ENCODE measurements at places on chromosomes 7 and 10.

DNA sequence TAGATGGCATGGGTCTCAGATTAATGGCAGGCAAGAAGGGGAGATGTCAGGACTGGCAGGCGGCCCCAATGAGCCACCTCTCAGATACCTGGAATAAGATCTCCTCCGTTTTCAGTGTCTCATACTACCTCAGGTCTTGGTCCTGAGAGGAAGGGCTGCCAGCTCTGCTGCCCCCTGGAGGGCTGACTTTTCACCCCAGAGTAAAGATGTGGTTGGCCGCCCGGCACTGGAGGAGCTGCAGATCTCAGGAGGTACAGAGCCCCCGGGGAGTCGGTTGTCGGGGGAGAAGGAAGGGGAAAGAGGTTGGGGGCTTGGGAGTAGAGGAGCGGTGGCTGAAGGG, 642 bp upstream of the COL13A1 start:
- DNase-seq = peak; percentile 18

DNA sequence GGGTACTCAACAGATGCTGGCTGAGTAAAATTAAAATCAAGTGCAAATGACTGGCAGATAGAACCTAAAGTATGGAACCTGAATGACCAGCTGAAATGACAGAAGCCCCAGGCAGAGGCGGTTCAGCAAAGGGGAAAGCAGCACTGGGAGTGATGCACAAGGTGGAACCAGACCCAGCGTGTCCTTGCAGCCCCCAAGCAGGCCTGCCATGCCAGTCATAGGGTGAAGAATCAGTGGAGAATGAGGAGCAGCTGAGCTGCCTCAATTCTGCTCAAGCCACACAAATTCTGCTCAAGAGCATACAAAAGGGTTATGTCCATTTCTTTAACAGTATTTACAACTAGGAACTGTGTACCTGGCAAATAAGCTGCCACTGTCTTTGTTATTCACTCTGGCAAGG, 8.7 kb downstream of the ACTR1A start:
- no peak for DNase-seq

DNA sequence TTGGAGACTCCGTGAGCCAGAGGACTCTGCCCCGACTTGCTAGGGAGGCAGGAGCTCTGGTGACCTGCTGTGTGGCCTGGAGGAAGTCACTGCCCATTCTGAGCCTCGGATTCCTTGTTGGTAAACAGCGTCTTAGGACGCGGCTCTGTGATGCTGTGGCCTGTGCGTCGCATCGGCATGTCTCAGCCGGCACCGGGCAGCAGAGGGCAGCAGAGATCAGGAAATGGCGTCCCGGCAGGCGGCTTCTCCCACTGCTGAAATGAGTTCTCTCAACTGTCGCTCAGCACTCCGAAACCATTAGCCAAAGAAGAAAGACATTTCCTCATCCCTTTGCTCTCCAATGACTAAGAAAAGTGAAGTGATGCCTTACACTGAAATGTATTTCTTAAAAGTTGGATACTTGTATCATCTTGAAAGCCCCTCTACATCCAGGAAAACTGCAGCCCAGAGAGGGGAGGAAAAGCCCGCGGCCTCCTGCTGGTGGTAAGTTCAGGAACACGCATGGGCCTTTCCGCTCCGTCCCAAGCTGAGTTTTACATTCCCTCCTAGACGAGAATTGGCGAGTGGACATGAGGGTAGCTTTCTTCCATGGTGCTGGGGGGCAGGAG, 91.7 kb downstream of the WDR11 start:
- peak; percentile 87 for DNase-seq

DNA sequence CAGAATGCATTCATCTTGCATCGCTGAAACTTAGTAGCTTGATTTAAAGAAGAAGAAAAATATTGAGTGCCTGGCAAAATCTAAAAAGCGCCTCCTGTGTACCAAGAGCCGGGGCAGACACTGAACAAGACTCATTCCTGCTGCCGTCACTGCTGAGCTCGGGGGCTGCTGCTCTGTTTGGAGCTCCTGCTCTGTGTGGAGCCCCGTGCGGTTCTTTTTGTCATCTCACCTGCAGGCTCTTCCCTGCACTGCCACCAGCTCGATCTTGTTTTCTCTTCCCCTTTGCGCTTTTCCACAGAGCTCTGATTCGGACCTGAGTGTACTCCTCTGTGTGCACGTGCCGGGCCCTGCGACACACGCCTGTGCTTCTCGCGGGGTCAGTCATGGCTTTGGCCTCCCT, 462.1 kb upstream of the DPP6 start:
- no peak for DNase-seq

GRCh38 chr10:12588091-12588860, 238.9 kb downstream of the CAMK1D start:
- DNase-seq = no peak

DNA sequence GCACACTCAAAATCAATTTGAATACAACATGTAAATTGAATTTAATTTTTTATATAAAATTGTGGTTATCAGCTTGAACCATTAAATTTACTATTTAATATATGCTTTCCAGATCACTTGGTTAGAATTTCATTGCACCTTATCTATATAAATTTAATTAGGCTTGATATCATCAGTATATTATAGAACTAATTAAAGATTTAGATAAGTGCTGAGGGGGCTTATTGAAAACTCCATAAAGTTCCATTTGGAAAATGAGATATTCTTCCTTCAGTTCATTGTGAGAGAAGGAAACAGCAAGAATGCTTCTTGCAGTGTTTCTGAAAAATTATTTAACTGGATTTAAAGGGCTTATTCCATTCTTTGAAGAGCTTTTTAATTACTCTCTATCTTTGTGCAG, 85.7 kb upstream of the LRGUK start:
- no peak for DNase-seq

GRCh38 chr10:46240684-46241565, 45.9 kb upstream of the ANTXRL start:
- no peak for DNase-seq

GRCh38 chr7:15801041-15801440, 114.6 kb upstream of the MEOX2 start:
- no peak for DNase-seq

DNA sequence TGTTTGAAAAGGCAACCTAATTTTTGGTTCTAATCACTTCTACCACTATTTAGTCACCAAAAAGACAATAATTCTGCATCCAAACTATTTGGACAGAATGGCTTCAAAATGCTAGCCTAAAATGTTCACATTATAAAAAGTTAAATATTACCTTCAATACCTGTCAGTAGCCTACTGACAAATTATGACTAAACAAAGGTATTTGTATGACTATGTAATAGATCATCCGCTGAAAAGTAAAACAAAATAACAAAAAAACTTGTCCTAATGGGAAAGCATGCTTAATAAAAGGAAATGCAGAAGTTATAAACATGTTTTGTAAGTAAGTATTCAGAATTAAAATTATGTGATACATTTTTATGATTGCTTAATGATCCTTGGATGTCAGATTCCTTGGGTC, 36.6 kb downstream of the CD36 start:
- DNase-seq = no peak

DNA sequence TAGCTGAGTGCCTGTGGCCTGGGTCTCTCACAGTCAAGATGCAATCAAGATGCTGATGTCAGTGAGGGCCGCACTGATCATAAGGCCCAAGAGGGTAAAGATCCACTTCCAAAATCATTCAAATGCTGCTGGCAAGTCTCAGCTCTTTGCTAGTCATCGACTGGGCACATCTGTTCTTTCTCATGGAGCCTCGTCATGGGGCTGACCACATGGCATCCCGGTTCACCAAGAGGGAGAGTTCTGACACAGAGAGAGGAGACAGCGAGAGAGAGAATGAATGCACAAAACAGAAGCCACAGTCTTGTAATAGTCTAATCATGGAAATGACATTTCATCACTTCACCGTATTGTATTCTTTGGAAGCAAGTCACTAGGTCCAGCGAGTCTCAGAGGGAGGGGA, 1067.5 kb upstream of the C7orf33 start:
- no peak for DNase-seq

- no peak for DNase-seq
These were observed 14.2 kb downstream of the CLRN3 start for GRCh38 chr10:127878475-127879055.

- DNase-seq = no peak
These were observed 31.9 kb upstream of the OPTN start for GRCh38 chr10:13068071-13068470.

- DNase-seq = no peak
These were observed 563 bp upstream of the COA1 start for GRCh38 chr7:43729924-43730248.

- no peak for DNase-seq
These were observed 40.9 kb downstream of the NSUN6 start for GRCh38 chr10:18610517-18610916.

GRCh38 chr10:71888623-71889387, 37.8 kb upstream of the PSAP start:
- peak; percentile 65 for DNase-seq

GRCh38 chr7:129951226-129952085, 1.3 kb downstream of the UBE2H start:
- DNase-seq = peak; percentile 55

GRCh38 chr7:47543714-47544113, 38.2 kb downstream of the TNS3 start:
- no peak for DNase-seq

- no peak for DNase-seq
These were observed 14.2 kb upstream of the FOXK1 start for GRCh38 chr7:4667776-4668509.

DNA sequence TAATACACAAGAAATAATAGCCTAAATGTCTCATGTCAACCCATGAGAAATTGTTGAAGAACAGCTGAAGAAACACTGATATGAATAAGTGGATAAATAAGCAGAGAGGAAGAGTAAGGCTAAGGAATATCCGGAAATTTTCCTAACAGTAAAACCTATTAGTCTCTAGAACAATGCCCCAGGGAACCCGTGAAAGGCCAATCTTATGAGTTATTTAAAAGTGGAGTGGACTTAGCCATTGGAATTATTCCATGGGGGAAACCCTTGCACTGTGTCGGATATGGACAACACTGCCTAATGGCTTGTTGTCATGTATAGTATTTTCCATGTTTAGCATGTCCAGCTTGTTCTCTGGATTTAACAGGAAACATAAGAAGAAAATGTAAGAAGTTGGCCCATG, 217.2 kb upstream of the PLXNA4 start:
- no peak for DNase-seq

DNA sequence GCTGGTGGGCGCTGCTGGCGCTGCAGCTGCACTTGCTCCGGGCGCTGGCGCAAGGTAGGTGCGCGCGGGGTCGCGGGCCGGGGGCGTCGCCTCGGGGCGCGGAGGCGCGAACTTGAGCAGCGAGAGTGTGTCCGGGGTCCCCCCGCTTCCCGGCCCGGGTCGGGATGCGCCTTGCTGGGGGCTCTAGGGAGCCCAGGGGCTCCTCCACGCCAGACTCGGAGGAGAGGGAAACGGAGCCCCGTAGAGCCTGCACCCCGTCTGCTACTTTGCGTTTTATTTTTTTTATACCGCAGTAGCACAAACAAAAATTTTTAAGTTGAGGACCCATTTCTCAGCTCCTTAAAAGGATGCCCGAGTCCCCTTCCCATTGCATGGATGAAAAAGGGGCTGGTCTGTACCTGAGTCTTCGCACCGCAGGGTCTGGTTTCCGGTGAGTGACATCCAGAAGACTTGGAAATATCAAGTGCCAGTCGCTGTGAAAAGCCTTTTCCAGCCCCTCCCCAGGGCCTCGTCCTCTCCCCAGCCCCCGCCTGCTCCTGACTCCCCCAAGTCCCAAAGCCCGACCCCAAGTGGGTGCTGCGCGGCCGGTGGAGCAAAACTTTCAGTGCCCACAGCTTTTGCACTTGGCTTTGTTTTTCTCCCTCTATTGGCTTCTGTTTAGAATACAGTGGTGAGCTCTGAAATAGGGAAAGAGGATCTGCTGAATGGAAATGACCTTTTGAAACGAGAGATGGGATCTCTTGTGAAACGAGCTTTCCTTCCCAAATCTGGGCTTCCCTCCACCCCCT, 973 bp downstream of the SDK1 start:
- DNase-seq = no peak

DNA sequence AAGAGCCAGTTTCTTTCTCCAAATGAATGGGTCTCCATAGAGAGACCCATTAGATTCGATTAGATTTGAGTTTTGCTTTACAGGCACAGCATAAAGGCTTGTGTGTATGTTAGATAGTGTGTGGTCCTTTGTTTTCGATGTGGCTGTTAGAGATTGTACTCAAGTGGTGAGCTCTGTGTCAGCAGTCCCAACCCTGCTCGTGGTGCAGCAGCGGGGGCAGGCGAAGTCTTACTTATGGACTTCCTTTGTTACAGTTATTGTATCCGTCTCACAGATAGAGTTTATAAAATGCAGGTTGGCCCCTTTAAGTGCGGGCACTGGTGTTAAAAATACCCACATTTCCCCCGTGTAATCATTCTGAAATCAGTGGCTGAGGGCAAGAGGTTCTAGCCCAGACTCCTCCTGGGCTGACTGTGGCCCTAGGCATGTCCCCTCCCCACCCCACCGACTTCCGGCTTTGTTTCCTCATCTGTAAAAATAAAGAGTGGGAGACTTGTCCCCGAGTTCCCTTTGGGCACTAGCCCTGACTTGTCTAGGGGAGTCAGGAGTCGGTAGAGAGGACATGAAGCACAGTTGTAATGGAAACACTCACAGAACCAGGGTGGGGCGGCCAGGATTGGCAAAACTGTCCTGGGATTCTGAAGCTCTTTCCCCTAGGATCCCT, 28.6 kb downstream of the MTURN start:
- peak; percentile 76 for DNase-seq

DNA sequence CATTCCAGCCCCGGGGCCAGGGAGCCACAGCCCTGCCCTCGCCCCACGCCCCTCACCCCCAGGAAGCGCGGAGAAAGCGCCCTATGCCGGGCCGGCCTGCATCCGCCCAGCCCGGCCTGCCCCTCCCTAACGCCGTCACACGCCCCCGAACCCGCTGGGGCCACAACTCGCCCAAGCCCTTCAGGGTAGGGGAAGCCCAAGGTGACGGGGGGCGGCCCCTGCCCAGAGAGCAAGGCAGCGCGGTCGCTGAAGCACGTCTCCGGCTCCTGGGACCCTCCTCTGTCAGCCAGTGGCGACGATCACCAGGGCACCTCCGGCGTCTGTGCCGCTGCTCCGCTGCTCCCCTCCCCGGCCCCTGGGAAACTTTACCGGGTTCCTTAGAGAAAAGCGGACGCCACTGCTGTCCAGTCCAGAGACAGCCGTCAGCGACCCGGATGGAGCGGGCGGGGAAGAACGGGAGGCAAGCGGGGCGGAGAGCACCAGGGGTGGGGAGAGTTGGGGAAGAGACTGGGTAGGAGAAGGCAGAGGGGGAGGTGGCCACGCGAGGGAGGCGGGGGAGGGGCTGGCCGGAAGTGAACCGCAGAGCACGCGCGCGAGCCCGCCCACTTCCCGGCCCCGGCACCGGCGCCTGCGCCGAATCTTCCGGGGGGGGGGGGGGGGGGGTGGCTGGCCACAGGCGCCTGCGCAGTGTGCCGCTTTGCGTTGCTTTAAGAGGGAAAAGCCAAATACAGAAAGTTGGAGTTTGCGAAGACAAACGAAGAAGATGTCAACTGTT, at the start of gene HERC4:
Gene HERC4, minus strand, starts transcription at position 509 of the 775 bp plus-strand sequence. CDS start 2,175 bp downstream, outside the sequence.
- peak; percentile 93 for DNase-seq

DNA sequence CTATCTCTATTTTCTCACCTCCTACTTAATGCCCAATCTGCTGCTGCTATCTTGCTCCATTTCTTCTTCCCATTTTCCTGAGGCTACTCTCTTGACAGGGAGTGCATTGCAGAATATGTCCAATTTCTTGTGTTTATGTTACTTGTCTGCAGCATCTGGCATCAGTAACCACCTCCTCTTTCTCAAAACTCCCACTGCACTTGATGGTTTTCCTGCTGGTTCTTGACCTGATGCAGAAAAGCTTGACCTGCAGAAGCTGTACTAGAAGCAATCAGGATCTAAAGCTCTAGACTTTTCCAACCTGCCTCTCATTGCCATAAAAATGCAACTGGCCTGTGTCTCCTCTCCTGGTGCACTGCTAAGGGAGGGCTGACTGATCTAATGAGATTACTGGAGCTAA, 287.8 kb downstream of the ZEB1 start:
- DNase-seq = peak; percentile 33
